CD4-positive, alpha-beta T cell treated with Interleukin-15 for 4 hours (primary cell): ENCODE measurements at places on chromosomes 16 and 17.

DNA sequence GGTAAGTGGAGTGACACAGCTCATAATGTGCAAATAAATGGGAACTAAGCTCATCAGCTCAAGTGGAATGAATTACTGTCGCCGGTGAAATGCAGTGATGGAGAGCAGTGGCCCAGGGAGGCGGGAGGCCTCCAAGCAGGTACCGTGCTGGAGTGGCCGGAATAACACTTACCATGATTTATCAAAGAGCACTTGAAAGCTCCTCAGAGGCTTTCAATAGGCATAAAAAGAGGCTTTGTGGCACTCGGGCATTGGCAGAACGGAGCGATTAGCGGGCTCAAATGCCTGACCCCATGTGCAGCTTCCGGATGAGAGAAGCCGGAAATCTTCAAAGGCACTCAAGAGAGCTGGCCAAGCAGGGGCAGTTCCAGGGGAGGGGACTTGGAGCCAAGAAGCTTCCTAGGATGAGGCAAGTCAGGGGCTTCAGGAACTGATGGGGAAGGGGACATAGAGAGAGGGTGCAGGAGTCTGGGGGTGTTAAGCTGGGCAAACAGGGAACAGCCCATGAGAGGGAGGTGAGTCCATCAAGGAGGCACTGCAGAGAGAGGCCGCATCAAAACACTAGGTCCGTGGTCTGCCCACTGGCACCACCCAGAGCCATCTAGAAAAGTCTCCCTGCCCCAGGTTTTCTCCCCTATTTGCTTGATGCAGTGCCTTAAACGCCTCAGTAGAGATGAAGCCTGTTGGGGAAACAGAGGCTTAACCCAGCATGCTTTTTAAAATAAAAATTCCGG lies 144.0 kb upstream of the IRX6 start:
- no peak for DNase-seq

GRCh38 chr17:82900741-82901140 lies 60.9 kb upstream of the ZNF750 start:
- DNase-seq, result no peak

- no peak for DNase-seq
Measured at GRCh38 chr17:58367461-58367860, 15.5 kb upstream of the SUPT4H1 start.

- DNase-seq, result no peak
Measured at GRCh38 chr16:85970738-85971137, 71.8 kb downstream of the IRF8 start.

DNA sequence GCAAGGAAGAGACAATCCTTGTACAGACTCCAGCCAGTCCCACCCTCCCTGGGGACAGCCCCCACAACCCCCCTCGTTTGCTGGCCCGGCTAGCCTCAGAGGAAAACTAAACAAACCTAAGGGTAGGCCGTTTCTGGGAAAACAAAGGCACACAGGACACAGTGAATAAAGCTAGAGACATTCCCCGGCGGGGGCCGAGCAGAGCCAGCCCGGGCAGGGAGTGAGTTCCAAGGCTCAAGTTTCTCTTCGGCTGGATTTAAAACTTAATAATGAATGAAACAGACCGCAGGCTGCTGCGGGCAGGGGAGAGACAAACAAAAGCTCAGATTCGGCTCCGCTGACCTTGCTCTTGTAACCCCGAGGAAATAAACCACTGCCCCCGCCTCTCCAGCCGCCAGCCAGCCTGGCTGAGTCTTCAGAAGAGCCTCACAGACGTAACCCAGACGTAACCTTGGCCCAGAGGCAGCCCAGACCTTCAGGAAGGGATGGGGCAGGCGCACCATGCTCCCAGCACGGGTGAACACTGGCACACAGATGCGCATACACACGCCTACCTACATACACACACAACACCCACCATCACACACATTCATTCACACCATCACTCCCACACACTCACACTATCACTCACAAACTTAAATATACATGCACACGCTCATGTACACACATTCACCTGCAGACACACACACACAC lies 216.0 kb downstream of the ZNF423 start:
- DNase-seq, result no peak

DNA sequence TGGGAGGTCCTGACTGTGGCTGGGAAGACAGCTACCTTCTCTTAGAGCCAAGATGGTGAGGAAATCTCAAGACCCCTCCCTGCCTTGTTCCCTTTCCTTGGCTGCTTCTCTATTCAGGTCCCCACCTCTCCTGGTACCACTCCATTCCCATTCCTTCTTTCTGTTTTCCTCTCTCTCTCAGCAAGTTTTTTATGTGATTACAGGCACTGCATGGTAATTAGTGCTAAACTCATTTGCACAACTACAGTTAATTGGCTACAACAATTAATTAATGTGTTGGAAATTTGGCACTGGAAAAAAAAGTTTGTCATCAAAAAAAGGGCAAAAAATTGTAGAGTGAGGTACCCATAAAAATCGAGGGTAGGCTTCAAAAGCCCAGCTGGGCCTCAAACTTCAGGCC lies 45.3 kb downstream of the NEUROD2 start:
- no peak for DNase-seq

DNA sequence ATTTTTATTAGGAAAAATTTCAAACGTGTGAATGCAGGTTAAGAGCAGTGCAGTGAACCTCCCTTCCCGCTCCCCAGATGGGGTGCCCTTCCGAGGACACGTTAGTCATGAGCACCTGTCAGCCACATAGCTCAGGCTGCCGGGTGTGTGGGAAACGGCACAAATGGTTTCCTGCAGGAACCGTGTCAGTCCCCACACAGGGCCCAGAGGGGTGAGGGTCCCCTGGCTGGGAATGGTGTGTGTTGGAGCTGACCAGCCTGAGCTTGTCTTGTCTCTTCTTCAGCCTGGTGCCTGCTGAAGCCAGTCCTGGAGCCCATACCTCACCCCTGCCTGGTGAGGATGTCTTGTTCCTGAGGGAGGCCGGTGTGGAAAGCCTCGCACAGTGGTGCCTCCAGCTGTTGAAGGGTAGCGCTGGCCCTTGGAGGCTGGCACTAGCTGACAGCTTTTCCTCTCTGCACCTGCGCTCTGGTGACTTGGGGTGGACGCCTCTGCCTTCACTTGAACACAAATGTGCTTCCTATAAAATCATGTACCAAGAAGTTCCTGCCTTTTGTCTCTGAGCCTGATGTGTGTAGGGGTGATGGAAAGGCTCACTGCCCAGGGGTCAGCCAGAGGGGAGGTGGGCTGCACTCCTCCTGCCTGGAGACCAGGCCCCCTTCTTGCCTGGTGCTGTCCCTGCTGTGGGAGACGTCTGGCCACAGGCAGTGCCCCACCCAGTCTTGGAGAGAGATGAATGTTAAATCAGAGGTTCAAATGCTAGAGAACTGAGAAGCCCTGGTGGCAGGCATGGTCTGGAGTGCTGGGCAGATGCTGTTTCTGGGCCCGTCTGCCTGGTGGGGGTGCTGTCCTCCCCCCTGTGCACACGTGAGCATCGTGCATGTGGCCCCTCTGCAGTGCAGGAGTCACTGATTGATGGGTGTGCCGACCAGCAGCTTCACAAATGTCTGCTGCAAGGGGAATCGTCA lies 102.6 kb upstream of the ZNF750 start:
- no peak for DNase-seq

- no peak for DNase-seq
Measured at GRCh38 chr16:57132470-57132869, 40.1 kb downstream of the CPNE2 start.

GRCh38 chr16:30893744-30894539 lies at the start of gene BCL7C:
TSS of gene BCL7C (minus strand) at chr16:30894077. CDS start at chr16:30893944, 133 bp downstream.
- DNase-seq, result peak; percentile 82

DNA sequence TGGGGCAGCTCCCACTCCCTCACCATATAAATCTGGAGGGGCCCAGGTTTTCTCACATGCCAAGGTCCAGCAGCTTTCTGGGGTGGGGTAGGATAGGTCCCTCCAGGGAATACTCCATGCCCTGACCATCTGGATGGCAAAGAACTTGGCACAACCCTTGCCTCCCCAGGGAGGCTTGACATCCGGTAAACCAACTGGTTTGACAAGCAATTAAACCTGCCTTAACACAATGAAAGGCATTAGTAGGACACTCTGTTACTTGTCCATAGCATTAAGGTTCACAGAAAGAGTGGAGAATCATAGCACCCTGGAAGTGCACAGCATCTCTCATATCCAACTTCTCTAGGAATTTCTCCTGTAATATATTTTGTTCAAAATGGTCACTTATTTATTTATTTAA lies 63.9 kb upstream of the MAF start:
- DNase-seq, result no peak

DNA sequence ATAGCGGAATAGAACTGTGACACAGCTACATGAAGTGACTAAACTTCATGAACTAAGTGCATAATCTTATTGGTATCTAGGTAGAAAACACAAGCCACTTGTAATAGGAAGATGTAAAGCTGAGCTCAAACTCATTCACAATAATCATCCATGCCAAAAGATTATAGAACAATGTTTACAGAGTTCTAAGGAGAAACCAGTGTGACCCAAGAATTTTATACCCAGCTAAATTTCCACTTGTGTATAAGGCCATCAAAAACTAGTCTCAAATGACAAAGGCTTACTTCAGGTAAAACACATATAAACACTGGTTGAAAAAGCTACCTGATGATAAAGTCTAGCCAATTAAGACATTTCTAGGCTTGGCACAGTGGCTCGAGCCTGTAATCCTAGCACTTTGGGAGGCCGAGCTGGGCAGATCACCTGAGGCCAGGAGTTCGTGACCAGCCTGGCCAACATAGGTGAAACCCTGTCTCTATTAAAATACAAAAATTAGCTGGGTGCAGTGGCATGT lies 16.9 kb upstream of the CPD start:
- no peak for DNase-seq

DNA sequence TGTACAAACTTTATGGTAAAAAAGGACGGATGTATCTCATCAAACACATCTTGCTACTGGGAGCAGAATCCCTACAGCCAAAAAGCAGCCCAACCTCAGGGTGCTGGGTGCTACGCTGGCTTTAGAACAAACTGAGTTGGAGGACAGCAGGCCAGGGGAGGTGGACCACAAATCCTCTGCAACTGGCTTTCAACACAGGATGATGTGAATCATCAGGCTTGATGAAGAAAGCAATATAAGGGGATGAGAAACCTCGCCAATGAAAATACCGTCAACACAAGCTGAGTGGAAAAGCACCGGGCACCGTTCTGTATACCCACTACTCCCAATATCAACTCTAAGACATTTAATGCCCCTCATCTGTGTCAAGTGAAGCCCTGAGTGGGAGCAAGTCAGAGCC lies 14.3 kb downstream of the HBQ1 start:
- DNase-seq, result no peak

- DNase-seq, result no peak
Measured at GRCh38 chr17:27479838-27480237, 23.6 kb downstream of the KSR1 start.

- no peak for DNase-seq
Measured at GRCh38 chr17:40351359-40352236, 12.9 kb downstream of the GJD3 start.

- no peak for DNase-seq
Measured at GRCh38 chr16:55091213-55091870, 160.7 kb downstream of the IRX5 start.

DNA sequence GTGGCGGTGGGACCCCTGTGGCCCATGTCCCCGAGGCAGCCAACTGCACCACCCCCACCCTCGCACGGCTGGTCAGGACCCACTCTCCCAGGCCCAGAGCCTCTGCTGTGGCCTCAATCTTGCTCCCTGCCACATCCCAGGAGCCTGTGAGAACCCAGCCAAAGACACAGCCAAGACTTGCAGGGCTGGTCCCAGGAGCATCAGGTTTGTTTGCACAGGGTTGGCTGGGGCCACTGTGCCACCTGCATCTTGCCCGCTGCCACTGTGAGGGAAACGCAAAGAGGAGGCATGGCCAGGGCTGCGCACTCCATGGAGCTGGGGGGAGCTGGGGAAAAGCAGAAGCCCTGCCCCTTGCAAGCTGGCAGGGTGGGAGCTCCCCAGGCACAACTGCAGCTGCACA lies 92.5 kb downstream of the SSH2 start:
- DNase-seq, result no peak

GRCh38 chr17:12584727-12585126 lies 81.0 kb upstream of the MYOCD start:
- no peak for DNase-seq

GRCh38 chr17:2990396-2990795 lies 73.0 kb downstream of the OR1D5 start:
- DNase-seq, result no peak

DNA sequence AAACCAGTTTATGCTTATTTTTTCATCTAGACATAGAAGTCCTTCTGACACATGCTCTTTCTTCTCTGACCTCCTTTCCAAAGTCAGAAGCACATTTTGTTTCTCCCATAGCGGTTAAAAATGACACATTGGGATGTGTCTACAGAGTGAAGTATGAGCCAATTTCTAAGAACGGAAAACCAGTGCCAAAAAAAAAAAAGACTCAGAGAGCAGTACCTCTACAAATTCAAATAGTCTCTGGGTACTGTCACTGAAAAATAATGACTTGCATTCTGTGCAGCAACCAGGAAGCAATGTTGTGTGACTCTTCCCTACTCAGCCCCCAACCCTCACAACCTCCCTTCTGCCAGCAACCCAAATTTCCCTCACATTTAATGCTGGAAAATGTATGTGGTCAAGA lies 145.5 kb upstream of the PMFBP1 start:
- DNase-seq, result no peak

- peak; percentile 54 for DNase-seq
Measured at GRCh38 chr16:17448640-17449638, 21.8 kb downstream of the XYLT1 start.

- peak; percentile 99 for DNase-seq
Measured at GRCh38 chr17:7035591-7036368, at the start of gene SLC16A13. TSS of gene SLC16A13 (plus strand) at chr17:7036015. CDS start at chr17:7036383, 368 bp downstream.

- DNase-seq, result no peak
Measured at GRCh38 chr16:21038197-21038596, 112.4 kb downstream of the DNAH3 start.

DNA sequence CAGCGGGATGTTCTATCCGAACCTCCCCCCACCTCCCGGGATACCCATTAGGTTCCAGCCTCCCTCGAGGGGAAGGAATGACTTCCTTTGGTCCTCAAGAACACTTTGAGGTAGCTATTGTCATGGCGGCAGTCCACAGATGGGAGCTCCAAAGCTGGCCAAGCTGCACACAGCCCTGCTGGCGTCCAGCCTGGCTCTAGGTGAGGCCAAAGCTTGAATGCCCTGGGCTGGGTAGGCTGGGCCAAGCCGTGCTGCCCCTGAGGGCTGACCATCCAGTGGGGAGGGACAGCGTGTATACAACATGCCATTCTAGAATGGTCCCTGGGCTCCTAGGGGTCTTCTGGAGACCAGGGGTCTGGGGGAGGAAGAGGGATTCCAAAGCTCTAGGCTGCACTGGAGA lies 43.5 kb downstream of the PEMT start:
- DNase-seq, result no peak
